GM20000 (cell line): ENCODE measurements at places on chromosomes 1 and 21.
A peak's percentile ranks its signal among the peaks of the same experiment; 100 is the strongest.

DNA sequence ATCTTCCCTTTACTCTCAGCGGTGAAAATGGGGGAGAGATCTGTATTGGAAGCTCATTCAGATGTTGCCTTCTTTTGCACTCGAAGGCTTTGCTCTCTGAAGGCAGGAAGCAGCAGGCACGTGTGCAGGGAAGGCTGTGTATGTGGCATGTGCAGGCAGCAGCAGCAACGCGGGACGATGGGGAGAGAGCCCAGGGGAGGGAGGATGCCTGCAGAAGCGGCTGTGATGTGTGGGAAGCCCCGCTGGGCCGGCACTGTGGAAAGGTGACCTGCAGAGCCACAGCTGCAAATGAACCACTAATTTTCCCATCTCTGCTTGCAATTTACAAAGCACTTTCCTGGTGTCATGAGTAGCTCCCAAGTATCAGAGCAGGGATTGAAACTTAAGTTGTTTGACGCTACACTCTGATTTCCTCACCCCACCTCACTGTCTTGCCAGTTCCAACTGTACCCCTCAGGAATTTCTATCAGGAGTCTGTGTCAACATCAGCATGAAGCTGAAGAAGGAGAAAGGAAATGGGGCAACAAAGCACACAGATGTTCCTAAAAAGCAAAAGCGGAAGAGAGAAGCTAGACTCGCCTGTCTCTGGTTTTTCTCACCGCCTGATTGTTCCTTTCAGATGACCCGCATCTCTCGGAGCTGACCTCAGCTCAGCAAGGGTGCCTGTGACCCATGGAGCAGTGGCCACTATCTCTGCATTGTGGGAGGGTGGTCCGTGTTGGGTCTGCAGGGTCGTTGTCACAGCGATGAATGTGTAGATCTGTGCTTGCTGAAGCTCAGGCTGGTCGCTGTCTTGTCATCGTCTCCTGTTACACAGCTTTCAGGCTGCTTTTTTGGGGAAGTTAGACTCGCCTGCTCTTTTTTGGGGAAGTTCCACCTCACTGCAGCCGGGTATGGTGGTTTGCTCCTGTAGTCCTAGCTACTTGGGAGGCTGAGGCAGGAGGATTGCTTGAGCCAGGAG lies 156.1 kb downstream of the KIF26B start:
- DNase-seq, result peak; percentile 50

DNA sequence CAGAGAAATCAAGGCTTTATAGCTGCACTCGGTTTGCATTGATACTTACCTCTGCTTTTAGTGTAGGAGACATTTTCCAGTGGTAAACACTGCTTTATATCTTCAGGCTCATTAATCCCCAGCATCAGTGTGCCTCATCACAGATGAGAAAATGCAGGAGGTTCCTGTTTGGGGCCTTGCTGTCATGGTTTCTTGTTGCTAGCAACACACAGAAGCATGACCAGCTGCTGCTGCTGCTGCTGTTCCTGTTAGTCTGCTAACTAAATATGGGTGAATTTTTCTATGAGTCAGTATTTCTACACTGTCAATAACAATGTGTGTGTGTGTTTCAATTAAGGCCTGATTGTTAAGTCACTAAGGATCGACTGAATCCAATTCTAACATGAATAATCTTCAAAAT lies 85.8 kb upstream of the RGS1 start:
- no peak for DNase-seq

GRCh38 chr1:159170639-159171038 lies 776 bp upstream of the CADM3 start:
- DNase-seq, result no peak

DNA sequence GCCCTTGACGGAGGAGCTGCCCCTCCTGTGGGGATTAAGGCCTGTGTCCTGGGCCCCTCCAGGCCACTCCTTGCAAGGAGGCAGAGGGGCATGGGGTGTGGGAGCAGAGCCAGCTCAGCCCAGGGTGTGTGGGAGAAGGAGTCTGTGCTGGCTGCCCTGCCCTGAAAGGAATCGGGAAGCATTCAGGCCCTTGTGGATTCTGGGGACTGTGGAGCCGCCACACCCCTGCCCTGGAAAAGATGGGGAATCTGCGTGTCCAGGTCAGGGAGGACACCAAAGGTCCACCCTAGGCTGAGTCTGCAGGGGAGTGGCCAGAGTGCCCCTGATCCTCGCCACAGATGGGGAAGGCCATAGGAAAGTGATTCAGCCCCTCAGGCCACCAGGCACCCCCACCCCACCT lies 16.5 kb upstream of the PRDM16 start:
- DNase-seq, result no peak

DNA sequence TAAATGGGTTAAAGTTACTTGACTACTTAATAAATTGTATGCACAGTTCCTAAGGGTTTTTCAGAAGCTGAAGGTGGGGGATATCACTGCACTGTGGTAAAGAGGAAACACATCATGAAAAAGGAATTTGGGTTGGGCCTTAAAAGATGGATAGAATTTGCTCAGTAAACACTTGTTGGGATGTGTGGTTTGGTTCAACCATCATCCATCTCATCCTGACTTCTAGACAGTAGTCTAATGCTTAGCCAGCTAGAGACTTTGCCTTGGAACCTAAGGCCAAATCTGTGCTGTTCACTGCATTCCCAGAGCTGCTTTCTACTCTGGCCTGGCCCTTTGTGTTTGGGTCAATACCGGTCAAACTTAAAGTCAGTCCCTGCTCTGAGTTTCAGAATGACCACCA lies 30.6 kb downstream of the LY9 start:
- no peak for DNase-seq

GRCh38 chr21:39686646-39687468 lies 58.1 kb upstream of the IGSF5 start:
- no peak for DNase-seq

GRCh38 chr1:50328552-50328951 lies 94.7 kb downstream of the DMRTA2 start:
- DNase-seq, result no peak

DNA sequence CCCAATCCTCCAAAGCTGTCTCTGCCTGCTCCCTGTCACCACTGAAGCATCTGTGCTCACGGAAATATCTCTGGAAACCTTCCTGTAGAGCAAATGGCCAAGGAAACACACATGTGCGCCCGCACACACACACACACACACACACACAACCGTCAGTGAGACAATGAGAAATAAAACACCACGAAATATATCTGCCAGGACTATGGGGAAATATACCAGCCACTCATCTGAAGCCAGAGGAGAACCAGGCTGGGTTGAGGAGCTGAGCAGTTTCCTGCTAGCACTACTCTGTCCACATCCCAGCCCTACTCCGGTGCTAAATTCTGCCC lies 25.1 kb upstream of the PLXNA2 start:
- DNase-seq, result no peak

DNA sequence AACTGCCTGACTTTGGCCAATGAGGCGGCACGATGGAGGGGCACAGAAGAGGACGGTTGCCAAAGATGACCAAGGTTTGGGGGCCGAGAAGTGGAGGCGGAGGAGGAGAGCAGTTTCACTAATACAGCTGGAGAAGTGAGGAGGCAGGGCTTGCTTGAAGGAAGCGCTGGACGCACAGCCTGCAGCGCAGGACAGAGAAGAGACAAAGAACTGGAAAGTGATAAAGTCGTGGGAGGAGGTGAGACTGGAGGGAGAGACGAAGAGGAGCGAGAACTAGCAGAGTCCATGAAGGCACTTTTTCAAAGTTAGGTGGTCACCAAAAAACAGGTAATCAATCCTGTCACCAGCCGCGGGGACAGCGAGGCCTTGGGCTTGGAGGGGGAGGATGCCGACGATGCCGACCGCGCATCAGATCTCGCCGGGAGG lies 771 bp downstream of the PACC1 start:
- peak; percentile 58 for DNase-seq

- no peak for DNase-seq
Measured at GRCh38 chr1:40822890-40823289, 39.3 kb downstream of the CITED4 start.
